Adrenal gland (tissue), 19 donors: ENCODE measurements at places on chromosomes 12 and 14.

- no peak for DNase-seq
Observed at GRCh38 chr14:54535126-54535525, 25.4 kb downstream of the CGRRF1 start.

- DNase-seq: no peak
Observed at GRCh38 chr14:86039176-86039575, 509.2 kb downstream of the FLRT2 start.

GRCh38 chr12:54038871-54039414 is 6.1 kb downstream of the HOXC5 start:
- peak; percentile 23 for DNase-seq

GRCh38 chr12:100186071-100186470 is 14.5 kb upstream of the ACTR6 start:
- no peak for DNase-seq

- DNase-seq: peak; percentile 36
Observed at GRCh38 chr12:116015525-116015924, 262.0 kb downstream of the MED13L start.

DNA sequence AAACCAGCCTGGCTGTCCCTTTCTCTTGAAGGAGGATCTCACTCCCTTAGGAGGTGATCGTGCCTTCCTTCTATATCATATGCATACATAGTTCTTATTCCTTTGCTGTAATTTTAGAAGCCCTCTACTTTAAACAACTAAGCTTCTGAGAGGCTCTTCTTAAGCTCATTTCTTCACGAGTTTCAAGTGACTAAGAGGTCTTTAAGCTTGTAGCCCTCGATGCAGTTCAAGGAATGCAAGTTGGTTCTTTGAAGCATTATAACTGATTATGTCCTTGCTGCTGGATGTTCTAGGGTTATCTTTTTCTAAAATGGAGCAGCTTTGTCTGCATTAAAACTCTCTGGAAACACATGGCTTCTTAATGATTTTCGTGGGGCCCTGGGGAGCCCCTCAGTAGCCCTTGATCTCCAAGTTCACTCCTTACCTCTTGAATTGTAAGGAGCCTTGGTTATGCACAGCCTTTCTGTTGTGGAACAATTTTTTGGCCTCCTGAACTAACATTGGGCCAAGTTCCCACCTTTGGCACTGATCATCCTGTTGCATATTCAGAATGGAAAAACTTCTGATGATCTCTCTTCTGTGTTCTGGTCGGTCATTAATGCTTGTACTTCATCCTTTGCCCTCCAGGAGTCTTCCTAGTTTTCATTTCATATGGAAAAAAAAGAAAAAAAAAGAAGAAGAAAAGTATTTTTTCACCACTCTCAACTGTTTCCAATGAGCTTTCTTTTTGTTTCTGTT is 12.6 kb downstream of the RASSF8 start:
- DNase-seq: no peak

GRCh38 chr12:30977537-30978349 is 51.2 kb downstream of the TSPAN11 start:
- DNase-seq: no peak
